ENCODE measurements at places on chromosomes 3 and 15. TPM values are rescaled to one million over a fixed set of nuclear protein-coding genes. Genes with fewer than 3 reads are reported as not detected.
A peak's percentile ranks its signal among the peaks of the same experiment; 100 is the strongest.

DNA sequence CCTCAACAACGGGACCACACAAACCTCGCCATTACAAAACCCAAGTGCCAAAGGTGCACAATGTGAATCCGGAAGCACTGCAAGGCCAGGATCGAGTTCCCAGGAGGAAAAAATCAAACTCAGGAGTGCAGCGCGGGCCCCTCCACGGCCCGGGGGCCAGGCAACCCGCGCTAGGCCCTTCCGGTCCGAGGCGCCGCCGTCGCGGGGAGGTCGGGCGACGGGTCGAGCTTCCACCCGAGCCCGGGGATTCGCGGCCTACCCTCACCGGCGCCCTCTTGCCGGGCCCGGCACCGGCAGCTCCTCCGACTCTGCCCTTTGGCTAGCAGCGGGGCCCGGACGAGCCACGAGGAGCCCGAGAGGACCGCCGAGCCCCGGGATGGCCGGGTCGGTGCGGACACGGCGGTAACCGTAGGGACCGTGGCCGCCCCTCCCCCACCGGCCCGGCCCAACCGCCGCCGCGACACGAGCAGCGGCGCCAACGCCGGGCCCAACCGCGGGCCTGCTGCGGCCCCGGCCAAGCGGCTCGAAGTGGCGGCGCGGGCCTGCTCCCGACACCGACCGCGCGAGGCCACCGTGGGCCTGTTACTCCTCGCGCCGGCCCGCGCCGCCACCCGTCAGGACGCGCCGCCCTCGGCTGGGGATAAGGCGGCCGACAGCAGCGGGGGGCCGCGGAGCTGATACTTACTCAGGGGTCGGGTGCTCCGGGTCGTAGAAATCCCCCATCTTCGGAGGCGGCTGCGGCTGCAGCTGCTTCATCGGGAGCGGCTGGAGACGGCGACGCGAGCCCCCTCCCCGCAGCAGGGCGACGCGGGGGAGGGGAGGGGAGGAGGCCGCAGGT is 525 bp downstream of the SETD2 start:
- DNase-seq: peak; percentile 41
- H3K27ac ChIP-seq: peak overlapping the region; percentile 100
- no peaks in the 10 kb centered on the region for H3K27me3 ChIP-seq
- H3K4me1 ChIP-seq: peaks cover 39% of the 10 kb centered on the region

DNA sequence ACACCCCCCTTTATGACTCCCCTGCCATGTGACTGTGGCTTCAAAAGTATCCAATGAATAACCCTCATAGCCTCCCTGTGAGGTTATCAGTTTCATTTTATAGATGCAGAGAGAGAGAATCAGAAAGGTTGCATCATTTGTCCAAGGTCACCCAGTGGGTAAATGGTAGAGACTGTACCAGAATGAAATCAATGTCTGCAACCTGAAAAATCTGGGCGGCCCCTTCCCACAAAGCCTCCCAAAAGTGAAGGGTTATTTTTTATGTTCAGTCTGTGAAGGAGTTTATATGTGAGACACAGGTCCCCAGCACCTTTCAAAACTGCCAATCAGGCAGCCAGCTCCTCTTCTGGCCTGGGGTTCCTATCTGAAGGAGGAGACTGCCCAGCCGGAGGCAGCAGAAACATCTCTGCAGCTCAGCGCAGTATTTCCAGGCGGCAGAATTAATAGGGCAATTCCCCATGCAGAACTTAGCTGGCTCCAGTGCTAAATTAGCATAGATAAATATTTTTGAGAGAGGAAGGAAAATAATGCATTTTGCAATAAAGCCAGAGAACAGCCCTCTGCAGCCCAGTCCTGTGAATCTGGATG is 130.8 kb upstream of the PRR20G start:
- H3K4me3 ChIP-seq: no peak overlapping the region
- H3K27ac ChIP-seq: no peak overlapping the region
- DNase-seq: no peak
- peaks cover 79% of the 10 kb centered on the region for H3K27me3 ChIP-seq
- H3K4me1 ChIP-seq: peaks cover 5% of the 10 kb centered on the region

DNA sequence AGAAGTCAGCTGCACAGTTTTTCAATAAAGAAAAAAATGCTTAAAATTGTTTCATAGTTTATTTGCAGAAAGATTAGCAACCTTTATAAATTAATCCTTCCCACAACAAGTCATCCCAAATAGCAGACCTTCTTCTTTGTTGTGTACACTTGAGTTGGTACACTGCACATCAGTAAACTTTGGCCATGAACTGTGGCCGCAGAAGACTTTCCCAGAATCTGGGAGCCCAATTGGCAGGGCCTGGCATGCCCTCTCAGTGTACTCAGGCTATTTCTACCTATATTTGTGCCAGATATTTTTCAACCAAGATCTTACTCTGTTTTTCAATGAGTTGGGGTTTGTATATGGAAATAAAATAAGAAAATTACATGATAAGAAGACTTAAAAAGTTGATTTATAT is 133.1 kb downstream of the DIPK2A start:
- H3K4me1 ChIP-seq: peaks cover 4% of the 10 kb centered on the region
- no peaks in the 10 kb centered on the region for H3K27me3 ChIP-seq
- no peak overlapping the region for H3K4me3 ChIP-seq
- H3K27ac ChIP-seq: no peak overlapping the region

DNA sequence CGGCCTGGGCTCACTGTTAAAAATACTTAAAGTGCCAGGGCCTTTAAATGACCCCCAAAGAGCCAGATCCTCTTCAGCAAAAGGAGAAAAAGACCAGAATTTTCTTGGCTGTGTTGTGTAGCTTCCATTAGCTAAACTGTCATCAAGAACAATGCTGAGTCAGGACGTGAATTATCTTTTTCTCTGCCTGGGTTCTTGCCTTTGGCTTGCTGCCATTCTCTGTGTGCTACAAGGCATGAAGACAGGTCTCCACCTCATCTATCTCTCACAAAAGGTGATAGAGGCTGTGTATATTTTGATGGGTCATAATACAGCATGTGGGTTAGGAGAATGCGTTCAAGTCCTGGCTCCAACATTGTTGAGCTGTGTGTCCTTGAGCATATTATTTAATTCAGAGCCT is 52.4 kb upstream of the SELENOK start:
- no peaks in the 10 kb centered on the region for H3K4me1 ChIP-seq
- no peak overlapping the region for H3K4me3 ChIP-seq
- peaks cover 50% of the 10 kb centered on the region for H3K27me3 ChIP-seq
- no peak for DNase-seq

DNA sequence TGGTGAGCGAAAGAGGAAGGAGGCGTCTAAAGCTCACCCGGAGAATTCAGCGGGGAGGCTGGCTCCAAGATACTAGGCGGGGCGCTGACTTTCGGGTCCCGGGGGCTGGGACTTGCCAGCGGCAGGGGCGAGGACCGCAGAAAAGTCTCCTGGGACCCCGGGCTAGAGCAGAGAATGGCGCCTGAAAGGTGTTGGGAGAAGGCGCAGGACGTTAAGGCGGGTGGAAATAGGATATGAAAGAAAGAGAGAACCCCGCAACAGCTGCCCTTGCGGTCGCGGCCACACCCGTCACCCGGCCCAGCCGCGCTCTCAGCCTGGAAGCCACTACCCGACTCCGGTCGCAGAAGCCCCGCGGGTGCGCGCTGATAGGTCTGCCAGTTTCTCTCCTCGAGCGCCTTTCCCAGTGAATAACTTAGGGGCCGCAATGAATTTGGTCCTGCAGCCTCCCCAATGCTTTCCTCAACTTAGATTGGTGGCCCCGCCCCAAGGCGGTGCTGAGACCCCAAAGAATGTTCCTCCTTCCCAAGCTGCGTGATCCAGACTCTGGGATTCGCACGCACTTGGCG is 604 bp downstream of the LTK start:
- peak overlapping the region; percentile 69 for H3K4me3 ChIP-seq
- peaks cover 20% of the 10 kb centered on the region for H3K4me1 ChIP-seq
- H3K36me3 ChIP-seq: peaks cover 16% of the 10 kb centered on the region
- H3K27me3 ChIP-seq: peaks cover 55% of the 10 kb centered on the region
- DNase-seq: no peak

DNA sequence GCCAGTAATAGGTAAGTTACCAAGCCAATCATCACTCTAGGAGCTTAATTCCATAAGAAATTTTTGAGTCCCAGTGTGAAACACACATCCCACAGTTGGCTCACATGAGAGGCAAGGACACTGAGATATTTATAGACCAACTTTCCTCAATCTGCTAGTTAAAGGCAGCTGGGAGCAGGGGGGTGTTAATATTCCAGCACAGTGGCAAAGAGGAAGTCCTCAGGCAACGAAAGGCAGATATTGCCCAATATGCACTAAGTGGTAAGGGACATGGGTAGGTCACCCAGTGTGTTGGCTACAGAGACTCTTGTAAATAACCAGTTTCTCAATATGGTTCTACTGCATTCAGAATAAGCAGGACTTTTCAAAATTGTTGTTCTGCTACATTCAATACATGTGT is 61.0 kb downstream of the TOP2B start:
- H3K4me3 ChIP-seq: no peak overlapping the region
- no peaks in the 10 kb centered on the region for H3K27me3 ChIP-seq
- DNase-seq: no peak
- peaks cover 3% of the 10 kb centered on the region for H3K4me1 ChIP-seq
- peak overlapping the region; percentile 65 for H3K27ac ChIP-seq
- peaks cover 43% of the 10 kb centered on the region for H3K36me3 ChIP-seq

DNA sequence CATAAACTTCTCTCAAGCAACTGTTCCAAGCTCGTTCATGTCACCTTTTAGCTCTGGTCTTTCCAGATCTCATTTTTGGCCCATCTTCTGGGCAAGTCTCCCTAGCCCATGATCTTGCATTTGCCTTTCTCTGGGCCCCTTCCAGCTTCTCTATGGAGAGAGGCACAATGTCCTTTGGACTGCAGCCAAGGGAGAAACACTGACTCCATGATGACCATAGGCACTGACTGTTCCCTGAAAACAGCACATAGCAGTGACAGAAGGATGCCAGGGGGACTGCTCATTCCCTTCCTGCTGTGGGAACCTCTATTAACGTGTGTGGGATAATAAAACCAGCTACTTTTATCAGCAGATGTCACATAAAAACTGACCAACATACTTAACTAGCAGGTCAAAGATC is 60.3 kb downstream of the STRIT1 start:
- peak overlapping the region; percentile 57 for H3K27ac ChIP-seq
- DNase-seq: no peak
- no peaks in the 10 kb centered on the region for H3K27me3 ChIP-seq
- H3K36me3 ChIP-seq: no peaks in the 10 kb centered on the region

DNA sequence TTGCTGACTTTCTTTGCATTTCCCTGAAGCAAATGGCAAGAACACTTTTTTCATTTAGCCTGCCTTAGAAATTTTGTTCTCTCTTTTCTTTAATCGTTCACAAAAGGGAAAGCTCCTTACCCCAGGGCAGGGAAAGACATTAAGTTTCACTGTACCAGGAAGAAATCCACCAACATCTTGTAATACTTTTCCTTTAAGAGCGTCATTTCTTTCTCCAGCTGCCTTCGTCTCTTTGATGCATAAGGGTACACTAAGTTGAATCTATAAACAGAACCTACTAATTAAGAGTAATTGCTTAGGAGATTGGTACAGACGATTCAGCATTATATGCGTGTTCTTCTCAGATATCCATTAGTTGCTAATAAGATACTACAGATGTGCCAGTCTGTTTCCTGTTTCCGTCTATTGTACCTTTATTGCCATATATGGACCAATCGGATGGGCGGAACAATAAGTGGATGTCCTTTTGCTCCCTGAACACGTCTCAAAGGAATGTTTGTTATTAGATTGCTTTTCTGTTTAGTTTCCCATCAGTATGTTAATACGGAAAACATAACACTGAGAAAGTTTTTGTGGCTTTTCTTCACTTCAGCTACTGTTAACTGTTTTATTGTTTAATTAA is 276.7 kb upstream of the RARB start:
- peak overlapping the region; percentile 95 for H3K27ac ChIP-seq
- no peaks in the 10 kb centered on the region for H3K27me3 ChIP-seq
- no peak for DNase-seq
- peaks cover 83% of the 10 kb centered on the region for H3K4me1 ChIP-seq
- H3K36me3 ChIP-seq: no peaks in the 10 kb centered on the region
- peak overlapping the region; percentile 48 for H3K4me3 ChIP-seq

GRCh38 chr15:58704155-58704865 is 45.2 kb downstream of the ADAM10 start:
- no peak overlapping the region for H3K27ac ChIP-seq
- DNase-seq: no peak
- no peaks in the 10 kb centered on the region for H3K27me3 ChIP-seq
- no peak overlapping the region for H3K4me3 ChIP-seq

GRCh38 chr3:41419809-41420208 is 220.5 kb downstream of the CTNNB1 start:
- H3K4me1 ChIP-seq: no peaks in the 10 kb centered on the region

GRCh38 chr3:138113326-138113725 is 2.1 kb downstream of the DZIP1L start:
- peak overlapping the region; percentile 39 for H3K27ac ChIP-seq
- H3K36me3 ChIP-seq: no peaks in the 10 kb centered on the region
- DNase-seq: no peak
- peaks cover 22% of the 10 kb centered on the region for H3K4me1 ChIP-seq
- H3K4me3 ChIP-seq: no peak overlapping the region

- no peak for DNase-seq
- H3K27ac ChIP-seq: no peak overlapping the region
- no peak overlapping the region for H3K4me3 ChIP-seq
- H3K36me3 ChIP-seq: no peaks in the 10 kb centered on the region
- H3K27me3 ChIP-seq: peaks cover 3% of the 10 kb centered on the region
Measured at GRCh38 chr15:76987896-76988860, 6.7 kb upstream of the PSTPIP1 start.

The MUC4 gene
- total RNA-seq: 0.96 TPM

The SEMA3B gene
- total RNA-seq: 179 TPM

The PTPRG gene
- total RNA-seq: 33.2 TPM

The GOLGA8A gene
- 396 TPM for total RNA-seq

The ADAMTSL3 gene
- total RNA-seq: 13.2 TPM
